ENCODE measurements at places on chromosomes 5 and 9. TPM values are rescaled to one million over a fixed set of nuclear protein-coding genes. Genes with fewer than 3 reads are reported as not detected.

GRCh38 chr9:117718085-117718484 lies 13.9 kb downstream of the TLR4 start:
- no peaks in the 10 kb centered on the region for H3K36me3 ChIP-seq
- no peak overlapping the region for H3K27ac ChIP-seq
- DNase-seq: no peak
- no peaks in the 10 kb centered on the region for H3K27me3 ChIP-seq

DNA sequence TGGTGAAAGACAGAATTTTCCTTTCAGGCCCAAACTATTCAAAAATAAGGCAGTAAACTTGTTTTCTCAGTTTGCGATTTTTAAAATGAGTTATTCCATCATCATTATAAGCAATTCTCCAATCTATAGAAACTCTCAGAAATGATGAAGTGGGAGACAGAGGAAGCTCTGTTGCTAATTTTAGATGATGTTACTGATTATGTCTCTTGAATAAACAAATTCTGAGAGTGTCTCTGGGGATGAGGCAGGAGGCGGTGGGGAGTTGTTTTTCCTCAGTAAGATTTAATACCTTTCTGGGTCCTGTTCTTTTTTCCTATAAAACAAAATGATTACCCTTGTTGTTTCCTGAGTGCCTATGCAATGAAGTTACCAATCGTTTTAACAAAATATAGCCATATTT lies 43.9 kb upstream of the TEX48 start:
- DNase-seq: no peak
- H3K36me3 ChIP-seq: no peaks in the 10 kb centered on the region
- no peak overlapping the region for H3K27ac ChIP-seq
- H3K4me3 ChIP-seq: no peak overlapping the region

DNA sequence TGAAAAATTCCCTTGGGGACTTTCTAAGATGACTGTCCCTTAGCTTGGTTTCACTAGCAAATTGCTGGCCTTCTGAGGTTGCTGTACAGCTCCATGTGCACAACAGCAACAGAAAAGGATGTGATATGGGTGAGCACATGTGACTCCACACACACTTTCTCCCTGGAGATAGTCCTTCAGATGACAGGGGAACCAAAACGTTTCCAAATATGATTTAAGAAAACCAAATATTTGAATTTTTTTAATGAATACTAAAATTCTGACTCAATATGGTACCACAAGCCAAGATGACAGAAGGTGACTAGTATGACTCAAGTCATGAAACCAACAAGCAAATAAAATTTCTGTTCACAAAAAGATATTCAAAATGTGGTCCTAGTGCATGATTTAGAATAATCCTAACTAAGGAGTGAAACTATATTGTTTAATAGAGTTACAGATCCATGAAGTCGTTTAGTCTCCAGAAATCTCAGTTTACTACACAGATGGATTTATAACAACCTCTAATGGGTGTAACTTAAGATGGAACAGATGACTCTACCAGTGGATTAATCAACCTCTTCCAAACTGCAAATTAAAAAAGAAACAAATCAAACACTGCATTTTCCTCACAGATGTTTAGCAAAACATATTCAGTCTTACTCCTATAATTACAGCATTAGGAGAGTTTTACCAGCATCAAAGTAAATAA lies 144.8 kb upstream of the PIK3R1 start:
- no peak overlapping the region for H3K27ac ChIP-seq
- H3K4me1 ChIP-seq: no peaks in the 10 kb centered on the region
- no peaks in the 10 kb centered on the region for H3K36me3 ChIP-seq
- H3K27me3 ChIP-seq: no peaks in the 10 kb centered on the region

GRCh38 chr5:163712011-163712410 lies 206.6 kb downstream of the MAT2B start:
- H3K36me3 ChIP-seq: no peaks in the 10 kb centered on the region
- peaks cover under 1% of the 10 kb centered on the region for H3K4me1 ChIP-seq
- H3K4me3 ChIP-seq: no peak overlapping the region
- no peak for DNase-seq
- H3K27ac ChIP-seq: no peak overlapping the region

- DNase-seq: no peak
- H3K36me3 ChIP-seq: no peaks in the 10 kb centered on the region
- no peak overlapping the region for H3K4me3 ChIP-seq
- no peaks in the 10 kb centered on the region for H3K4me1 ChIP-seq
- H3K27ac ChIP-seq: no peak overlapping the region
Observed at GRCh38 chr9:23413541-23413940, 412.5 kb downstream of the ELAVL2 start.

DNA sequence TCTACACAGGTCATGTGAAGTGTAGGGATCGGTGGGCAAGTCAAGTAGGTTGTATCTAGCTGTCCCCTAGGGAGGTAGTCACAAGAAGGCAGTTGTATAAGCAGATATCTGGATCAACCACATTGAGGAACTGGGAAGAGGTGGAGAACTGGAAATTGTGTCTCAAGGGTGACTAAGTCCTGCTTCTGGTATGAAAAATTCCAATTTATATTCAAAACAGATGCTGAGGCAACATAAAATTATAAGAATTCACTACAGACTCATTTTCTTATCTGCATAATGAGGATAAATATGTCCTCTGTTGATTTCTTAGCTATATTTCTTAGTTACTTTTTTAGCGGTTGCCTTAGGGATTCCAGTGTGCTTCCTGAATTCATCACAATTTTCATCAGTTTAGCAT lies 46.8 kb downstream of the GALNT12 start:
- H3K4me3 ChIP-seq: no peak overlapping the region
- peaks cover 12% of the 10 kb centered on the region for H3K4me1 ChIP-seq
- H3K27ac ChIP-seq: no peak overlapping the region
- no peak for DNase-seq

DNA sequence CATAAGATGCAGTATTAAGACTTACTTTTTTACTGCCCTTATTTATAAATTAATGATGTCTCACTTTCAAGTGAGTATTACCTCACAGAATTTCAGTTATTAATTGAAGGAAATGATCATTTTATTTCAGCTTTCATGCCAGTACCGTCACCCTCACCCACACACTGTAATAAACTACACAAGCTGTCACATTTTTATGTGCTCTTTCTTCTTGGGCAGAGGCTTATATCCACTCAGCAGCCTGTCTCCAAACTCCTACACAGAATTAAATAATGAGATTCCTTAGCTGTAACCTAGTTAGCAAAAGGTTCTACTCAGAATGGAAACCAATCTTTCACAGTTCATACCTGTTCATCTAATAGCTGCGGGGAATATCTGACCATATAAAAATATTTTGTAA lies 1915.8 kb upstream of the CDH6 start:
- H3K27ac ChIP-seq: no peak overlapping the region
- H3K36me3 ChIP-seq: no peaks in the 10 kb centered on the region
- no peak for DNase-seq
- H3K27me3 ChIP-seq: no peaks in the 10 kb centered on the region

GRCh38 chr9:119273984-119274665 lies 95.1 kb downstream of the BRINP1 start:
- H3K4me3 ChIP-seq: no peak overlapping the region
- H3K36me3 ChIP-seq: no peaks in the 10 kb centered on the region
- no peaks in the 10 kb centered on the region for H3K4me1 ChIP-seq
- H3K27me3 ChIP-seq: no peaks in the 10 kb centered on the region
- H3K27ac ChIP-seq: no peak overlapping the region

DNA sequence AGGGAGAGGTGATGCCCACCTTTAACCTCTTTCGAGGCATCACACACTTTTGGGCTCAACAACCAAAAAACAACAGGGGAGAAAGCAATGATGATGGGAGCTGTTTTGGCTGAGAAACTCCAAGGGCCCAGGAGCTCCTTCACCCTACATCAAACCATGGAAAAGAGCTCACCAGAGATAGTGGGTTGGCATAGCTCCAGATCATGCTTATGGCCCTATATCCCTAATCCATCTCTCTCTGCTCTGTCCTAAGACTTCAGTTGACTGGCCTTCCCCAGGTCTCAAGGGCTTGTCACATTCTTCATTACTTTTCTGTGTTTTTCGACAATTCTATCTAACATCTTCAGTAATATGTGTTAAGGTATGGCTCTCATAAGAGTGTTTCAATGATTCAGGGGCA lies 5.7 kb upstream of the CTSL start:
- H3K4me1 ChIP-seq: no peaks in the 10 kb centered on the region
- H3K27me3 ChIP-seq: no peaks in the 10 kb centered on the region
- no peak overlapping the region for H3K27ac ChIP-seq
- H3K36me3 ChIP-seq: no peaks in the 10 kb centered on the region

- H3K27ac ChIP-seq: no peak overlapping the region
- no peaks in the 10 kb centered on the region for H3K36me3 ChIP-seq
Observed at GRCh38 chr9:113770396-113770795, 105.7 kb upstream of the ZNF618 start.

- no peak for DNase-seq
- H3K4me1 ChIP-seq: peaks cover 8% of the 10 kb centered on the region
- no peaks in the 10 kb centered on the region for H3K27me3 ChIP-seq
- no peak overlapping the region for H3K4me3 ChIP-seq
- no peaks in the 10 kb centered on the region for H3K36me3 ChIP-seq
Observed at GRCh38 chr5:37375091-37375490, 4.0 kb upstream of the WDR70 start.

The FEM1C gene
- polyA plus RNA-seq: 11.9 TPM

The PFN3 gene
- polyA plus RNA-seq: not detected

The SPOUT1 gene
- 27.5 TPM for polyA plus RNA-seq

The RARS1 gene
- polyA plus RNA-seq: 84.3 TPM

The GRIN3A gene
- not detected for polyA plus RNA-seq

The FOXI1 gene
- polyA plus RNA-seq: not detected
